ENCODE measurements at places on chromosomes 2 and 18. TPM values are rescaled to one million over a fixed set of nuclear protein-coding genes. Genes with fewer than 3 reads are reported as not detected.

The SERPINB3 gene
- not detected for total RNA-seq

The POLE4 gene
- total RNA-seq, result 59.8 TPM

DNA sequence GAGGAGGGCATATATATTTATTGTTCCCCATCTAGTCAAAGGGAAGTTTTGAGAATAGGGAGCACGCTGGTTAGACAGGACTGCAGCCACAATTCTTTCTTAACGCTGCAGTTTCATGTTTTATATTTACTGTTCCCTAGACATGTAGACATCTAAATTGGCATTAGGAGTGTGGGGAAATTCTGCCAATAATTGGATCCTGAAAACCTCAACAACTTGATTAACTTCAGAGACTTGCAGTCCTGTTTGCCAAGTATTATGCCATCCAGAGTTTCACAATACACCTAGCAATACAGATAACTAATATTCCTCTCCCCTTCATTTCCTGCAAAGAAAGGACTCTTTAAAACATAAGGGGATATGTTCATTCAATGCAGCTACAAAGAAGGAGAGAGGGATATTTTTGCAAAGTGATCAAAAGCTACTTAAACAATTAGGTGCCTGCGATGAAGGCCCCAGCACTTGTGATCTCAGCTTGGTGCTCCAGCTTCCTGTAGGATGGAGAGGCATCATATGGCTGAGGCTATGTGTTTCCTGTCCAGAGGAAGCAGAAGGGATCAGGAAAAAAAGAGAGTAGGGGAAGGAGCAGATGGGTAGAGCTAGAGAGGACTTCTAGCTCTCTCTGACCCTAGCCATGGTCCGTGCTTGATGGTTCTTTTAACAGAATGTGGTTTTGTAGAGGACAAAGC, 264.4 kb downstream of the MTX2 start:
- DNase-seq, result no peak

DNA sequence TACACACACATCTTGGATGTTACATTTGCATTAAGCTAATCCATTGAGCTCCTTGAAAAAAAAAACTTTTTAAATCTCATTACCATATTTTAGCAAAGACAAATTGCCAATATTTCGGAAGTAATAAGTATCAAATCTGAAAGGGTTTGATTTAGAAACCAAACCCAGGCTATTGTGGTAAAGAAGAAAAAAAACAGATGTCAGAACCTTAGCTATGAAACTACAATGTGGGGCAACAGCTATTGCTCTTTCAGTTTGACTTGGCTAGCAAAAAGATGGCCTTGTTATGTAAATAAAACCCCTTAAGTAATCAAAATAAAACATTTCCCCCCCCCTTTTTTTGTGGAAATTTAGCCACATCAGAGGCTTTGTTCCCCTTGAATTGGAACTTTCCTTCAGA, 41.2 kb upstream of the REG3A start:
- no peak for DNase-seq

- DNase-seq, result peak; percentile 76
Observed at GRCh38 chr18:74499633-74500032, 3.5 kb downstream of the CNDP2 start.

Data from upper lobe of right lung (tissue), 1 donor.